ENCODE measurements at places on chromosomes 6 and 20.

- H3K36me3 ChIP-seq: no peaks in the 10 kb centered on the region
- H3K4me3 ChIP-seq: no peak overlapping the region
- no peaks in the 10 kb centered on the region for H3K4me1 ChIP-seq
- H3K27me3 ChIP-seq: no peaks in the 10 kb centered on the region
These were observed 46.4 kb downstream of the EBF4 start for GRCh38 chr20:2739042-2739398.

- H3K4me3 ChIP-seq: peak overlapping the region; percentile 94
- no peaks in the 10 kb centered on the region for H3K36me3 ChIP-seq
- no peaks in the 10 kb centered on the region for H3K4me1 ChIP-seq
- peak overlapping the region; percentile 92 for H3K27ac ChIP-seq
- DNase-seq: no peak
- H3K27me3 ChIP-seq: no peaks in the 10 kb centered on the region
These were observed 1.9 kb downstream of the RBM24 start for GRCh38 chr6:17283074-17283473.

DNA sequence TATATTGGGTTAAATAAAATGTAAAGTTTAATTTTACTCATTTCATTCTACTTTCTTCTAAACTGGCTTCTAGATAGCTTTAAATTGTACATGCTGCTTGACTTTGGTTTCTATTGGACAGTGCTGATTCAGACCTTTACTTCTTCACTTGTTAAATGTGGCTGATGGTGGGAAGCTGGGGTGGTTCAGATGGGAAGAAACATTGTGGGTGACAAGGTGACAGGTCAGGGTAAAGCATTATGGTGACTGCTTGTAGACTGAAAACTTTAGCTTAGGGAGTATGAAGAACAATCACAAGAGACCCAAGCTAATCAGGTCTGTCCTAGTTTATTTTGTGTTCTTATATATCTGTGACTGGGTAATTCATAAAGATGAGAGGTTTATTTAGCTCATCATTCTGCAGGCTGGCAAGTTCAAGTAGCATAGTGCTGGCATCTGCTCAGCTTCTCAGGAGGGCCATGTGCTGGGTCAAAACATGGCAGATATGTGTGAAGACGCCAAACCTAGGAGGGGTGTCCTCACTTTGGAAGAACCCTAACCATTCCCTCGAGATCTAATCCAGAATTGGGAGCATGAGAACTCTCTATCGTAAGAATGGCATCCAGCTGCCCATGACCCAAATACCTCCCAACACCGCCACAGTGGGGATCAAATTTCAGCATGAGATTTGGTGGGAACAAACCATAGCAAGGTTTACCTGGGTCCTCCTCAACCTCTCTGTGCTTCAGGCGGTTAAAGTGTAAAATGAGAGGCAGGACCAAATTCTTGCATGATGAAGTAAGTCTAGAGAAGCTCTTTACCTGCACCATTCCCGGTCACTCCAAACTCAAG, 102.8 kb downstream of the FYN start:
- H3K4me3 ChIP-seq: no peak overlapping the region
- H3K27ac ChIP-seq: no peak overlapping the region
- H3K4me1 ChIP-seq: no peaks in the 10 kb centered on the region
- DNase-seq: no peak
- no peaks in the 10 kb centered on the region for H3K36me3 ChIP-seq

DNA sequence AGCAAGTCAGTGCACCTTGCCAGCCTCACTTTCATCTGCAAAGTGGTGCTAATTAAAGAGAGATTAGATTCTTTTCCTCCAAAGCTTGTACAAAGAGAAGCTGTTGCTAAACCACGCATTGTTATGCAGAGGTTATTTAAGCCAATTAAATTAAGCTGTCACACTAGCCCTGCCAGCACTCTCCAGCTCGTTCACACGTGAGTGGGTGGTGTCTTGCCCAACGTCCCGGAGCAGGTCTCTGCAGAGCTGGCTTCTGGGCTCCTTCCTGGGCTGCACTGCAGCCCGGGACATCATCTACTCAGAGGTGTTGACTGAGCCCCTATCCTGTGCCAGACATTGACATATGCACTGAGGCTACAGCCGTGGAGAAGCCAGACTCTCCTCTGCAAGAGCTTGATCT, 401.6 kb upstream of the SULF2 start:
- H3K4me1 ChIP-seq: no peaks in the 10 kb centered on the region
- no peaks in the 10 kb centered on the region for H3K36me3 ChIP-seq
- no peaks in the 10 kb centered on the region for H3K27me3 ChIP-seq

DNA sequence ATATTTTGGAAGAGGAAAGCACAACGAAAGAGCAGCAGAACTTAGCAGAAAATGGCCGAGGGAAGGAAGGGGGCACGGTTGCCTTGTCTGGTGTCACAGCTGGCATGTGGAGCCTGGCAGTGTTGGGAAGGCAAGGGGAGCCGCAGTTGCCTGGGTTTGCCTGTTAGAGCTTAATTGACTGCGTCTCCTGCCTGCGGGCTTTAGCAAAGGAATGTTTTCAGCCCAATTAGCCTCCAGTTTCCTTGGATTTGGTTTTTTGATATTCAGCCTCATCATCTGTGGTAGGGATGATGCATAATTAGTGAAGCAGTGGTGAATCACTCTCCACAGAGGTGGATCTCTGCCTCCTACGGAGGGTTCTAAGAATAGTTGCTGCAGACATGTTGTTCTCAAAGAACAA, 832.6 kb downstream of the QKI start:
- H3K27ac ChIP-seq: no peak overlapping the region
- no peak for DNase-seq
- H3K4me3 ChIP-seq: no peak overlapping the region
- no peaks in the 10 kb centered on the region for H3K36me3 ChIP-seq
- H3K4me1 ChIP-seq: no peaks in the 10 kb centered on the region
- H3K27me3 ChIP-seq: no peaks in the 10 kb centered on the region

GRCh38 chr6:11791354-11792107, 12.9 kb upstream of the ADTRP start:
- H3K36me3 ChIP-seq: no peaks in the 10 kb centered on the region
- H3K27ac ChIP-seq: no peak overlapping the region
- DNase-seq: no peak
- H3K4me3 ChIP-seq: no peak overlapping the region
- no peaks in the 10 kb centered on the region for H3K4me1 ChIP-seq
- no peaks in the 10 kb centered on the region for H3K27me3 ChIP-seq

Measured in tibial artery (tissue), 4 donors.